WTC11 (cell line): ENCODE measurements at places on chromosomes 4 and X. TPM values are rescaled to one million over a fixed set of nuclear protein-coding genes. Genes with fewer than 3 reads are reported as not detected.

Gene ZNF732
- total RNA-seq = 28.1 to 33.8 TPM (median 30.2 TPM) in 3 replicates

Gene HPGD
- 0.55 to 3.6 TPM (median 0.94 TPM) in 3 replicates for total RNA-seq

DNA sequence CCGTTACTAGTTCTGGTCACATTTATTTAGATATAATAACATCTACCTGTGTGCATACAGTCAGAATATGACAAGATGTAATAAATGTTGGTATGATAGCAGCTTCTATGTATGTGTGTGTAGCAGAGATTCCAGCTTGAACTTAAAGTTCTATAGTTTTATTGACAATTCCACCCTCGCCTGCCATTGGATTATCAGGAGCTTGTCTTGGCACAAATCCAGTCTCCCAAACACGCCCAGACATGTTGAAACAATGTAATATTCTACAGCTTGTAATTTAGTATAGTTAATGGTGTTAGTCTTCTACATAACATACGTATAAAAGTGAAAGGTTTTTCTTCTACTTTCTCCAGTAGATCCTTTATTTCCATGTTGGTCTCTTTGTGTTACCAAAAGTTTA, 44.4 kb downstream of the BBS12 start:
- peaks cover 9% of the 10 kb centered on the region for H3K36me3 ChIP-seq
- no peaks in the 10 kb centered on the region for H3K27me3 ChIP-seq
- no peak overlapping the region for H3K4me3 ChIP-seq

- no peak overlapping the region for H3K27ac ChIP-seq
- no peaks in the 10 kb centered on the region for H3K36me3 ChIP-seq
- DNase-seq = no peak
- H3K4me1 ChIP-seq = peaks cover 4% of the 10 kb centered on the region
- H3K27me3 ChIP-seq = no peaks in the 10 kb centered on the region; the same call in 1 of the 2 replicates
Observed at GRCh38 chr4:98963538-98964433, 31.7 kb upstream of the METAP1 start.

DNA sequence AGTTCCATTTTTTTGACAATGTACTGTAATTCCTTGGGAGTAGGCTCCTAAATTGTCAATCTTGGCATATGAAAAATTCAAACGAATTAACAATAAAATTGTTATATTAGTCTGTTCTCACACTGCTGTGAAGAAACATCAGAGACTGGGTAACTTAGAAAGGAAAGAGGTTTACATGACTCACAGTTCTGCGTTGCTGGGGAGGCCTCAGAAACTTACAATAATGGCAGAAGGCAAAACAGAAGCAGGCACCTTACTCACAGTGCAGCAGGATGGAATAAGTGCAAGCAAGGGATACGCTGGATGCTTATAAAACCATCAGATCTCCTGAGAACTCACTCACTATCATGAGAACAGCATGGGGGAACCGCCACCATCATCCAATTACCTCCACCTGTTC, 246.4 kb upstream of the TRAM1L1 start:
- H3K4me1 ChIP-seq = no peaks in the 10 kb centered on the region
- no peaks in the 10 kb centered on the region for H3K36me3 ChIP-seq

DNA sequence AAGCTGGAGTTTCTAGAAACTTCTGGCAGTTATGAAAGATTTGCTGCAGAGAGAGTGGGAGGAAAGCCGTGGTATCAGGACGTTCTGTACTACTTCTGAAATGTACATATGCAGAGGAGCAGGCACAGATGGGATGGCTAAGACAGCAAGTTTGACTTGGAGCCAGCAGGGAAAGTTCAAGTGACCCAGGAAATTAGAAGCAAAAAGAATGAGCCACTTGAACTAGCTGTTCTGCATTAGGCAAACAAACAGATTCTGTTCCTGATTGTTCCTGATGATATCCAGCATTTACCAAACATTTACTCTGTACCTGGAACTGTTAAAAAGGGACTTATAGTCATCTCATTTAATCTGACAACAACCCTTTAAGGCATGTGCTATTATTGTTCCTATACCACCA, 41.4 kb upstream of the CXCL13 start:
- no peak overlapping the region for H3K4me3 ChIP-seq
- H3K27ac ChIP-seq = no peak overlapping the region
- no peaks in the 10 kb centered on the region for H3K4me1 ChIP-seq
- H3K36me3 ChIP-seq = peaks cover 23% of the 10 kb centered on the region
- peaks cover 10% of the 10 kb centered on the region for H3K27me3 ChIP-seq

DNA sequence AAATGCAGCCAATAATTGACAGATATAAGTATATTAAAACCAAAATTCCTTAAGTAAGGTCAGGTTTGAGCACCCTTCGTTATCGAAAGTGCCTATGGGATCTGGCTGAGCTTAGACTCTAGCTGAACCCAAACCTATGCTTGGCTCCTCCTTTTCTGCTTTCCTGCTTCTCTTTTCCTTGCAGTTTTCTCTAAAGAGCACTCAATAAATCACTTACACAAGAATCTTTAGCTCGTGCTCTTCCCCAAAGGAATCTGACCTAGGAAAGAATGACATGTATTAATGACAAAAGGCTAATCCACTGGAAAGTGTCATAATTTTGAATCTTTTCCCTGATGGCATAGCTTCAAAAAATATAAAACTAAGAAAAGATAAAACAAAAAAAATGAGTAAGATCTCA, 282.7 kb downstream of the DKK2 start:
- H3K4me1 ChIP-seq = no peaks in the 10 kb centered on the region
- H3K4me3 ChIP-seq = no peak overlapping the region
- no peaks in the 10 kb centered on the region for H3K27me3 ChIP-seq
- no peaks in the 10 kb centered on the region for H3K36me3 ChIP-seq

DNA sequence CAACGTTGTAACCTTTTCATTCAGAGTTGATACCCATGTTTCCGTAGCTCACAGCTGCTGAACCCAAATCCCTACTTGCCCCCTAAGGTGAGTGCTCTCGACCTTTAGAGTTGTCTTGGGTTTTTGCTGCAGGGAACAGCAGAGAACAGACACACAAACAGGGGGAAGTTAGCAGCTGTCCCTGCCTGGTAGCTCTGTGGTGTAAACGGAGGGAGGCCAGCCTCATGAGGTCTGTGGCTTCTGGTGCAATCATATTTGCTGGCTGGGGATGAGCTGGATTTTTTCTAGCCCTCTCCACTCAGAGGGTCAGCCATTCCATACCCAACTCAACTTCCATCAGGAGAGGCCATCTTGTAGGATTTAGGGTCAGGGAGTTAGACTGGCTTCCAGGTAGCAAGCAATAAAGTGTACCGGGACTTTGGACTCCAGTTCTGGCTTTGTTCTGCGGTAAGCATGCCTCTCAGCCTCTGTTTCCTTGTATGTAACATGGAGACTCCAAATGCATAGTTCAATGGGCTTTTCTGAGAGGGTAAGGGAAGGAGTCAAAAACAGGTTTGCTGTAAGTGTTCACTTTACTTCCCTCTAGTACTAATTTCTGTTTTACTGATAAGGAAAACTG, 218.9 kb downstream of the MID1IP1 start:
- H3K27ac ChIP-seq = no peak overlapping the region
- H3K4me1 ChIP-seq = peaks cover 7% of the 10 kb centered on the region
- H3K27me3 ChIP-seq = peaks cover 2% of the 10 kb centered on the region; the same call in 1 of the 2 replicates
